ENCODE measurements at places on chromosomes 16 and 17. TPM values are rescaled to one million over a fixed set of nuclear protein-coding genes. Genes with fewer than 3 reads are reported as not detected.

OR1A1 gene
- not detected for total RNA-seq

DNA sequence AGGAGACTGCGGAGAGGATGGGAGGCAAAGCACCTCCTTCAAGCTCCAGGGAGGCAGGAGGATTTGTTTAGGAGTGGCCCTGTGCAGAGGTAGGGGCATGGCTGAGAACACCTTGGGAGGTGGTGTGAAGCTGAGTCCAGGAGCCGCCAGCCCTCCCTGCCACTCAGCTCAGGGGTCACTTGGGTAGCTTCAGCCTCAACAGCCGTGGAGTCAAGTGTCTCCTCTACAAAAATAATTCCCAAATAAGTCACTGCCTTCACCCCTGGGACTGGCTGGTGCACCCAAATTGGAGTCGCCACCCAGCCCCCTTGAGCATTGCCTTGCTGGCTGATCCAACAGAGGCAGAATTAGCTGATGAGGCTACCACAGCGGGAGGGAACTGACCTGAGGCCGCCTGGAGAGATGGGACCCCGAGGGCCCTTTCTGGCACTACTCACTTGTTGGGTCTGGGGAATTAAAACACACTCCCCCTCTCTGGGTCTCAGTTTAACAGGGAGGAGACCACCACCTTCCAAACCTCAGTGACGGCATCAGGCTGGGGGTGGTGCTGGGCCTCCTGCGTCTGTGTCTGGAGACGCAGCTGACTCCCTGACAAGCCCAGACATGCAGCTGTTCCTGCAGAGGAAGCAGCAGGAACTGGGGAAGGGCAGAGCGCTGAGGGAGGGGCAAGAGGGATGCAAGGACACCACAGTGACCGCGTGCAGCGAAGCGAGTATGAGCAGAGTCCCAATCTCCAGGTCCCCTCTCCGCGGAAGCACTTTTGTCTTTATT, 87.9 kb upstream of the TOB1 start:
- DNase-seq, result peak; percentile 89
- H3K4me1 ChIP-seq, result peaks cover 50% of the 10 kb centered on the region
- no peaks in the 10 kb centered on the region for H3K27me3 ChIP-seq
- peak overlapping the region; percentile 53 for H3K4me3 ChIP-seq

DNA sequence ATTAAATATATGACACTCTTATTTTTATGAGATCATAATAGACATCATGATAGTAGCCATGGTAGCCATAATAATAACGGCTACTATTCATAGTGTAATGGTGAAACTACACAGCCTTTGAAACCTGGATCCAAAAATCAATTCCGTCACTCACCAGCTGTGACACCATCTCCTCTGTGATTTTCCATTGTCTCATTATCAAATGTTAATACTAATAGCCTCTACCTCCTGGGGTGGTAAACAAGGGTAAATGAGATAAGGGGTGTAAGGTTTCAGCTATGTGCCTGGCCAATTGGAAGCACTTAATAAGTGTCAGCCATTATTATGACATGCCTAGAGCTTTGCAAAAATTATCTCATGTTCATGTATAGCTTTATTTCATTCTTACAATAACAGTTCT, 88.6 kb downstream of the CACNG3 start:
- no peak overlapping the region for H3K27ac ChIP-seq
- H3K4me1 ChIP-seq, result no peaks in the 10 kb centered on the region
- no peak overlapping the region for H3K4me3 ChIP-seq

GRCh38 chr17:66711881-66712321, 123.0 kb upstream of the CACNG5 start:
- DNase-seq, result no peak
- peaks cover 5% of the 10 kb centered on the region for H3K36me3 ChIP-seq
- H3K27ac ChIP-seq, result peak overlapping the region; percentile 69
- no peaks in the 10 kb centered on the region for H3K27me3 ChIP-seq
- peaks cover 32% of the 10 kb centered on the region for H3K4me1 ChIP-seq
- H3K4me3 ChIP-seq, result no peak overlapping the region

DNA sequence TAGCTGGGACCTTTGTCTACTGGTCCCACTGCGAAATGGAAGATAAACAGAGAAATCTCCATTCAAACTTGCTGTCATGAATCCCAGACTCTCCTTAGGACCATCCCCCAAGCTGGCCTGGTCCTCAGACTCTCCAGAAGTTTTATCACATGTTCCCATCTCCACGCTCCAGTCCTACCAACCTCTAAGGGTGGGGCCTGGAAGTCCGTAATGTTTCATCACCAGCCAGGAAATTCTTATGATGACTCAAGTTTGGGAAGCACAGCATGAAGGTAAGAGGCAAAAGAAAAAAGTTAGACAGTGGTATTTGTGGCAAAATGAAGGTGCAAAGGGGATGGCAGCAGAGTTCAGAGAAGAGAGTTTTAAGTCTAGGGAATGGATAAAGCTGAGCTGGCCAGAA, 52.7 kb downstream of the ZNF18 start:
- DNase-seq, result no peak
- H3K27ac ChIP-seq, result no peak overlapping the region
- H3K4me1 ChIP-seq, result peaks cover 12% of the 10 kb centered on the region
- no peaks in the 10 kb centered on the region for H3K36me3 ChIP-seq

GRCh38 chr17:74863420-74864296, 4.0 kb upstream of the GRIN2C start:
- no peak overlapping the region for H3K27ac ChIP-seq
- H3K4me3 ChIP-seq, result no peak overlapping the region
- peaks cover 18% of the 10 kb centered on the region for H3K27me3 ChIP-seq
- peaks cover 5% of the 10 kb centered on the region for H3K36me3 ChIP-seq
- peaks cover 17% of the 10 kb centered on the region for H3K4me1 ChIP-seq

DNA sequence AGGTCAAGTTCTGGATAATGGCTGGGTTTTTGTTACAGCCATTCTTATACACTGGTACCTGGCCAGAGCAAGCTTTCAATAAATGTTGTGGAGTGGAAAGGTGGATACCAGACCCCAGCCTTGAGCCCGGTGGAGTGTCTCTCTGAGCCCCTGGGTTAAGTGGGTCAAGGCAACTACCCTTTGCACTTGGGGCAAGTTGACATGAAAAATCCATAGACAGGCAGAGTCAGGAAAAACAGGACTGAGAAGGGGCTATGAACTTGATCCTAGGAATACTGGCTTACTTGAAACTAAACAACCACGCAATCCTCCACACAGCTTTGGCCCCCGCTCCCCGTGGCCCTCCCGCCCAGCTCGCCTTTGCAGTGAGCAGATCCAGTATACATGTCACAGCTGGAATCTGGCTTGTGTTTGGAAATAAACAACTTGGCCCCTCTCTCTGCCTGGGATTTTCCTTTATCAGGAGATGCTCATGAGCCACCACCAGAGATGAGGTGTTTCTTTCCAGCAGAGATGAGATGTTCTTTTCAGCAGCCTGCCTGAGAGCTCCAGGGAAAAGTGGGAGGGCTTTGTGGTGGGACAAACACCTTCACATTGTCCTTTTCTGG, 65.9 kb downstream of the KSR1 start:
- H3K4me3 ChIP-seq, result no peak overlapping the region
- no peaks in the 10 kb centered on the region for H3K27me3 ChIP-seq

CPHXL2 gene
- not detected for total RNA-seq

DNA sequence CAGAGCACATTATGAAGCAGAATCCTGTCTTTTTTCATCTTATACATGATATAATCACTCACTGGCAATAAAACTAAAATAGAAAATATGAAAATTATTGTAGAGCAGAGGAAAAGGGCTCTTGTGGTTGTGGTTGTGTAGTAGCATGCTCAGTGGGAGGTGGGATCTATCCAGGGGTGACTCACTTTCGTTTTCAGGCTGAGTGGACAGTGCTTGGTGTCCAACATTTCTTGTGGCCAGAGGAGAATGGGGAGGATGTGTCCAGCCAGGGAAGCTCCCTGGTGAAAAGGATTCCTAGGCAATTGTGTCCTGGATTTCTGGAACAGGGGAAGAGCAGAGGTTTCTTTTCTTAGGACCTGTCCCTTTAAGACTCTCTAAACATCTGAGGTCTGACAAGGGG, 31.9 kb upstream of the CPHXL start:
- DNase-seq, result no peak
- H3K4me1 ChIP-seq, result peaks cover 3% of the 10 kb centered on the region
- peaks cover 10% of the 10 kb centered on the region for H3K27me3 ChIP-seq
- no peak overlapping the region for H3K4me3 ChIP-seq
- H3K27ac ChIP-seq, result no peak overlapping the region
- no peaks in the 10 kb centered on the region for H3K36me3 ChIP-seq

DNA sequence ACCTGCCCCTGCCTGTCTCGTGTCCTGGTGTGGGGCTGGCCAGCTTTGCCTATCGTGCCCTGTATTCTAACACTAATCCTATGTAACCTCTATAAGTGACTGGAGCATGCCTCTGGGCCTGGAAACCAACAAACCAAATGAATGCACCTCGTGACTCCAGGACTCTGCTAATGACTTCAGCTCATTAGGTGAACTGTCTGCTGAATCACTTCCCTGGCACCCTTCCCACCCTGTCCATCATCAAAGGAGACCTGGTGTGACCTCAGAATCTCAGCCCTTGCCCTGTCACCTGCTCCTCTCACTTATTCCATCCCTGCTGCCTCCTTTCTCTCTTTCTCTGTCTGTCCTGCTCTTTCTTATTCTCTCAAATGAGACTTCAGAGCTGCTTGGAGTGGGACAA, 322.4 kb downstream of the CBLN1 start:
- no peak overlapping the region for H3K27ac ChIP-seq
- no peak for DNase-seq
- H3K27me3 ChIP-seq, result no peaks in the 10 kb centered on the region
- no peak overlapping the region for H3K4me3 ChIP-seq
- H3K36me3 ChIP-seq, result no peaks in the 10 kb centered on the region
- no peaks in the 10 kb centered on the region for H3K4me1 ChIP-seq

TRPV3 gene
- 0.27 TPM for total RNA-seq

NUDT7 gene
- 1.6 TPM for total RNA-seq

DNA sequence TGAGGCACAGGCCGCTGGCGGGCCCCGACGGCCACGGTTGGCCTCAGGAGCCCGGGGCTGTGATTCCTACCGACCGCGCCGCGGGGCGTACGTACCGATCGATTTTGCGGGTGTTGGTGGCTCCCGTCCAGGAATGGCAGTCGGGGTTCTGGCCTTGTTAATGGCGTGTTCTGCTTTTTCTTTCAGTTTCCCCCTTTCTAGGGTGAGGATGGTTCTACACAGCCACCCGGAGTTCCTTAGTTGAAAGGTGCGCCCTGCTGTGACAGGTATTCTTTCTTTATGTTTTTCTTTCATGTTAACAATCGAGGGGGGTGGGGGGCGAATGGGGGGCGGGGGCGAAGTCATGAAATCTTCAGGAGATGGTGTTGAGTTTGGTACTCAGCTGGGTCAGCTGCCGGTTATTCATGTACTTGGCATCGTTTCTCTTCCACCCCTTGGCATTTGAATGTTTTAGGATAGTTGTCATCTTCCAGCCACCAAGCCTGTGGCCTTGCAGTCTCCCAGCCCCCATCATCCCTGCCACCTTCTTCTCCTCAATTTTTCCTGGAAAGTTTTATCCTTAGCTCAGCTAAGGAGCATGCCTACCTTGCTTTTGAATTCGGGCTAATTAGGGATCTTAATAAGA, 802 bp downstream of the CYLD start:
- peak overlapping the region; percentile 75 for H3K27ac ChIP-seq
- H3K4me1 ChIP-seq, result peaks cover 32% of the 10 kb centered on the region
- H3K27me3 ChIP-seq, result peaks cover 6% of the 10 kb centered on the region

DNA sequence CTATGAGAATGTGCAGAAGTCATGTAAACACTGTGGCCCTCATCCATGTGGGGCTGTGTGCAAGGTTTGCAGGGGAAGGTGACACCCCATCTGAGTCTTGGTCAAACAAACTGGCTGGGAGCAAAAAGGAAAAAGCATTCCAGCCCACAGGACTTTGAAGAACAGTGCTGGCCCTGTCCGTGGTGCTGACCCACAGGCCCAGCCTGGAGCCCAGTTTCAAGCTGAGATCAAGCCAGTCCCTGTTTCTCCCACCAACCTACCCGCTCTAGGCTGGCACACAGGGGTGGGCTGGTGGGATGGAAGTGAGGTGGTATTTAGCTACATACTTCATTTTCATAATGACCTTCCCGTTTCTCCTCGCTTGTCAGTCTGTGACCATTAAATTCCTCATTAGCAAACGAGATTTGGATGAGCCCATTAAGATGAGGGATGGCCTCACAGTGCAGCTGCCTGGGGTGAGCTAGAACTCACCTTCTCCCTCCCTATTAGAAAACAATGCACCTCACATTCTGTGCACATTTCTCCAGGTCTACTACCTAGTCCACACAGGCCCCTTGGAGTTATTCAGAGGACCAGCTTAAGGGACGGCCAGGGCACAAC, 12.6 kb upstream of the RPL38 start:
- H3K27me3 ChIP-seq, result peaks cover 51% of the 10 kb centered on the region
- peak; percentile 62 for DNase-seq
- no peaks in the 10 kb centered on the region for H3K4me1 ChIP-seq
- no peak overlapping the region for H3K27ac ChIP-seq
- H3K36me3 ChIP-seq, result no peaks in the 10 kb centered on the region

RBFOX1 gene
- not detected for total RNA-seq

- H3K27ac ChIP-seq, result no peak overlapping the region
- H3K4me3 ChIP-seq, result no peak overlapping the region
- peaks cover 48% of the 10 kb centered on the region for H3K27me3 ChIP-seq
- no peak for DNase-seq
Observed at GRCh38 chr17:6413065-6413464, 21.9 kb downstream of the AIPL1 start.

COX11 gene
- 34.6 TPM for total RNA-seq

GRCh38 chr17:67421869-67422273, 44.8 kb downstream of the PITPNC1 start:
- DNase-seq, result no peak
- H3K36me3 ChIP-seq, result no peaks in the 10 kb centered on the region
- no peaks in the 10 kb centered on the region for H3K27me3 ChIP-seq
- no peak overlapping the region for H3K4me3 ChIP-seq

OMG gene
- not detected for total RNA-seq

GRCh38 chr17:40124279-40125141, 2.7 kb downstream of the MSL1 start:
- H3K36me3 ChIP-seq, result peaks cover 20% of the 10 kb centered on the region
- H3K4me3 ChIP-seq, result peak overlapping the region; percentile 99
- no peaks in the 10 kb centered on the region for H3K27me3 ChIP-seq
- peak overlapping the region; percentile 75 for H3K27ac ChIP-seq
- DNase-seq, result no peak
- peaks cover 30% of the 10 kb centered on the region for H3K4me1 ChIP-seq

- H3K4me1 ChIP-seq, result peaks cover 42% of the 10 kb centered on the region
- H3K36me3 ChIP-seq, result peaks cover 12% of the 10 kb centered on the region
- H3K4me3 ChIP-seq, result no peak overlapping the region
- no peaks in the 10 kb centered on the region for H3K27me3 ChIP-seq
- peak overlapping the region; percentile 17 for H3K27ac ChIP-seq
- DNase-seq, result no peak
Observed at GRCh38 chr17:64180089-64181073, 50.4 kb upstream of the ERN1 start.

- H3K27ac ChIP-seq, result no peak overlapping the region
- H3K4me3 ChIP-seq, result no peak overlapping the region
- peaks cover 16% of the 10 kb centered on the region for H3K4me1 ChIP-seq
Observed at GRCh38 chr17:67532326-67532871, 155.3 kb downstream of the PITPNC1 start.

Data from chondrocyte (in vitro differentiated cells).